ENCODE measurements at places on chromosomes 4 and X.
A peak's percentile ranks its signal among the peaks of the same experiment; 100 is the strongest.

DNA sequence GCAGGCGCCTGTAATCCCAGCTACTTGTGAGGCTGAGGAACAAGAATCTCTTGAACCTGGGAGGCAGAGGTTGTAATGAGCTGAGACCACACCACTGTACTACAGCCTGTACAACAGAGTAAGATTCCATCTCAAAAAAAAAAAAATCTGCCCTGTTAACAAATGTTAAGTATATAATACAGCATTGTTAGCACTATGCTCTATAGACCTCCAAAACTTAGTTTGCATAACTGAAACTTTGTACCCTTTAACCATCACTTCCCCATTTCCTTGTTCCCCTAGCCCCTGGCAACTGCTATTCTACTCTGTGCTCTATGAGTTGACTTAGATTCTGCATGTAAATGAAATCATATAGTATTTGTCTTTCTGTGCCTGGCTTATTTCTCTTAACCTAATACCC is 76.7 kb downstream of the TAB3 start:
- DNase-seq, result no peak

DNA sequence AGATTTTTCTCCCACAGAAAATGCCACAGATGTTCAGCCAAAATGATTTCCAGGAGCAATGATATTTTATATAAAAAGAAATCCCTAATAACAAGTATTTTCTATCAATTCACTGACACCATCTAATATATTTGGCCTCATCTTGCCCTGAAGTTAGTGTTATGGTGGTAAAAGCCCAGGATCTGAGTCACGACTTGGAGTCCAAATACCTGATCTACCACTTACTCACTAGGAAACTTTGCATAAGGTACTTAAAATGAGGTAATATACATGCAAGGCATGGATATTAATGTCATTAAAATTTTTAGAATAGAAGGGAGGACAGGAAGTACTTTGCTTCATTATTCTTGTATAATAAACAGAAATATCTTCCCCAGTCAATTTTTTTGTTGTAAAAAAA is 16.3 kb downstream of the PPP3CA start:
- no peak for DNase-seq

DNA sequence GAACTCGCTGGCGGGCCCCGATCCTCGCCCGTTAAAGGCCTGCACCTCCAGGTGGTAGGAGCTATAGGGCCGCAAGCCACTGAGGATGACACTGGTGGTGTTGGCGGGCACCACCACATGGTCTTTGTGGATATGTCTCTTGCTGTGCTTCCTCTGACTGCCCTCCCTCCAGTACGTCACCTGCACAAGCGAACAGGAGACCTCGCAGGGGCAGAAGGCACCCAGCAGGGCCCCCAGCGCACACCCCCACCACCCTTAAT is 20.7 kb downstream of the L1CAM start:
- no peak for DNase-seq

- no peak for DNase-seq
Observed at GRCh38 chr4:26081795-26082498, 167.9 kb downstream of the SMIM20 start.

DNA sequence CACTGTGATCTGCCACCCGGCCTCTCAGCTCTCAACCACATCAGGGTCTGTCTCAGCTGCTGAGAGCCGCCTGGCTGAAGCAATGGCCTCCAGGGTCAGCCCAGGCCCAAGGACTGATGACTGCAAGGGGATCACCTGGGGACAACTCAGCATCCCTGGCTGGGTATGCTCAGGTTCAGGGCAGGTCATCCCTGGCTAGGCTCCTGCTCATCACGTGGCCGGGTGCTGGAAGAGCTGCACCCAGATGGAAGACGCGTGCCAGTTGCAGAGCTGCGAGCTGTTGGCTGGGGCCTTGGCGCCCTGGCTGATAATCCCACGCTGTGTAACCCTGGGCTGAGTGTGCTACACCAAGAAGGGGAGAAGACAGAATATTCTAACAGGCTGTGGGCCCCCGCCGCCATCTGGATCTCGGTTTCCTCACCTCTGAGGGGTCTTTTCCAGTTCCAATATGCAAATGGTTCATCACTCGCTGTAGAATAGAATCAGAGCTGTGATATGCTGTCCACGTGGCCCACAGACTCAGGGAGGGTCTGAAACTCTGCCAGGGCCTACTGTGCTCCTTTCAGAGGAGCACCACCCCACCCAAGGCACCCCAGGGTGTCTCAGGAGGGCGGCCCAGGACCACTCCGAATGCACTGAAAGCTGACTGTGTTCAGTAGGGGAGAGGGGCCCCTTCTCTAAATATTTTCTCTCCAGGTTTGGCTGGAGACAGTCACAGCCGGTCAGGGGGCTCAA is 338.8 kb downstream of the BCOR start:
- no peak for DNase-seq

- DNase-seq, result no peak
Observed at GRCh38 chrX:19695884-19696283, 180.6 kb upstream of the MAP3K15 start.

- DNase-seq, result no peak
Observed at GRCh38 chr4:37674439-37674838, 11.7 kb downstream of the RELL1 start.

- no peak for DNase-seq
Observed at GRCh38 chr4:26701786-26702227, 117.9 kb downstream of the TBC1D19 start.

GRCh38 chr4:138204507-138204906 is 37.6 kb downstream of the SLC7A11 start:
- no peak for DNase-seq

GRCh38 chr4:14877246-14878225 is 124.7 kb upstream of the CPEB2 start:
- DNase-seq, result no peak

DNA sequence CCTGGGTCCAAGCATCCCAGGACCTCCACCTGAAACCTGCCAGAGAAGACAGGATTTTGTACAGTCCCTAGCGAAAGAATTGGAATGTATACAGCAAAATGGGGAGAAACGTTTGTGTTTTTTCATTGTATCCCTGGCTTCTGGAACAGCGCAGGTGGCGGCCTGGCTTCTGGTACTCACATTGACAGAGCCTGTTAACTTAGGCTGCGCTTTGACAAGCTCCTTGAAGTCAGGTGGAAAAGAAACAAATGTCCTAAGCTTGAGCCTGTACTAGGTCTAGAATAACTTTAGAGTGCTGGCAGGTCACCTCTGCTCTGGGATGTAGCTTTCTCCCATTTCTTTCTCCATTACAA is 343.7 kb upstream of the KLF3 start:
- DNase-seq, result no peak

GRCh38 chr4:128751354-128751753 is 58.1 kb upstream of the JADE1 start:
- DNase-seq, result no peak

DNA sequence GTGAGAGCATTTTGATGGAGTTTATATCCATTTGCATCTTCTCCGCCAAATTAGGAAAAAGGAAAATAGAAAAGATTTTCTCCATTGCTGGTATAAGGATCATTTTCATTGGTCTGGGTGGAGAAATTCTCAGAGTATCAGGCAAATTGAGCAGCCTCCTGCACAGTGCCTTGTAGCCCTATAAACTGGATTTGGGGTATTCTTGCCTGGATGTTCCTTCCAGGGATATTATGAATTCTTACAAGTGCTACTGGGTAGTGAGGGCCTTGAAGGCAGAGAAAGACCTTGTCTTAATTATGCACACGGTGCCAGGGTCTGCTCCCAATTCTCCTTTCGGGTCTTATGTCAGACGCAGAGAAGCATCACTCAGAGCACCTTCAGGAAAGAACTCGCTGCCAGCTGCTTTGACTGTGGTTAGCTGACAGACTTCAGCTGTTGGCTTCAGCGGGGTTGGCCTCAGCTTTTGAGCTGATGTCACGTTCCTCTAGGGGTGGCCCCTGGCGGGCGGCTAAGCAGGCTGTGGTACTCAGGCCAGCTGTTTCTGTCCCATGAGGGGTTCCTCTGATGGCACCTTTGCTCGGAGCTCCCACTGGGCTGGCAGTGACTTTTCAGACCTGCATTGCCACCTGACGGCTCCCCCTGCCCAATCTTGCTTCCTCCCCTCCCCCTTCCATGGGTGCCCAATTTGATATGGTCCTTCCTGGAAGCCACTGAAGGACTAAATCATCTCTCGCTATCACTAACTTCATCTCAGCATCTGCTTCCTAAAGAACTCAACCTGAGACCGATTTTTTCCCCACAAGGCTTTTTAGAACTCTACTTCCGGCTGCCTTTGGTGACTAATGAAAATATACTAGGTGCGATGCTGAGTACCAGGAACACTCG is 519.5 kb downstream of the BCOR start:
- peak; percentile 17 for DNase-seq

DNA sequence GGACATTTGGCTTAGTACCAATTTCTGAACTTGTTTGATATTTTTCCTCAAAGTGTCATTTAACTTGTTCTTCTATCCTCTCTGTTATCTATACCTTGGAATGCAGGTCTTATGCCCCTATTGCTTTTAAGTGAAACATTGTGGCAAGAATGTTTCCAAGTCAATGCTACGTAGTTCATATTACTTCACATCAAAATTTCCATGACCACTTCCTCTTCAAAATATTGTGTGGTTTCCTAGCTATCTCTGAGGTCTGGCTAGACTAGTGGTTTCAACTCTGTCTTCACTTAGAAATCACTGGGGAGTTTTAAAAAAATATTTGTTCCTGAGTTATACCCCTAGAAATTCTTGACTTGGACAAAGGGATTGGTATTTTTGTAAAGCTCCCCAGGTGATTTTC is 20.2 kb upstream of the RASGEF1B start:
- DNase-seq, result no peak

DNA sequence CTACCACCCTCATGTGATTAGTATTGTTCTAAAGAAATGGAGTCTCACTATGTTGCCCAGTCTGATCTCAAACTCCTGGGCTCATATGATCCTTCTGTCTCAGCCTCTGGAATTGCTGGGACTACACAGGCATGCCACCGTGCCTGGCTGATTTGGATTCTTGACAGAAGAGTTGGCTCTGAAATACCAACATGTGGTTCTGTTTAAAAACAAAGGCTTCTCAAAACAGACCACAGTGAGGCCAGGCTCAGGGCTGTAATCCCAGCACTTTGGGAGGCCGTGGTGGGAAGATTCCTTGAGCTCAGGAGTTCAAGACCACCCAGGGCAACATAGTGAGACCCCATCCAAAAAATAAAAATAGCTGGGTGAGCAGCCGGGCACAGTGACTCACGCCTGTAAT is 126.7 kb downstream of the DHRSX start:
- DNase-seq, result no peak

GRCh38 chr4:99817309-99817890 is 773 bp downstream of the DAPP1 start:
- DNase-seq, result no peak

GRCh38 chrX:154140206-154140605 is 3.8 kb upstream of the OPN1LW start:
- DNase-seq, result no peak

DNA sequence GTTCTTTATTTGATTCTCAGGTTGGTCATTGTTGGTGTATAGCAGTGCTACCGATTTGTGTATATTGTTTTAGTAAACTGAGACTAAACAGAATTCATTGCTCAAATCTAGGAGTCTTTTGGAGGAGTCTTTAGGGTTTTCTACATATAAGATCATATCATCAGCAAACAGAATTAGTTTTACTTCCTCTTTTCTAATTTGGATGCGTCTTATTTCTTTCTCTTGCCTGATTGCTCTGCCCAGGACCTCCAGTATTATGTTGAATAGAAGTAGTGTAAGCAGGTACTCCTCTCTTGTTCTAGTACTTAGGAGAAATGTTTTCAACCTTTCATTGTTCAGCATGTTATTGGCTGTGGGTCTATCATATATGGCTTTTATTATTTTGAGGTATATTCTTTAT is 92.6 kb downstream of the IQCM start:
- DNase-seq, result no peak

GRCh38 chrX:100995469-100995868 is 26.0 kb downstream of the ARL13A start:
- no peak for DNase-seq

DNA sequence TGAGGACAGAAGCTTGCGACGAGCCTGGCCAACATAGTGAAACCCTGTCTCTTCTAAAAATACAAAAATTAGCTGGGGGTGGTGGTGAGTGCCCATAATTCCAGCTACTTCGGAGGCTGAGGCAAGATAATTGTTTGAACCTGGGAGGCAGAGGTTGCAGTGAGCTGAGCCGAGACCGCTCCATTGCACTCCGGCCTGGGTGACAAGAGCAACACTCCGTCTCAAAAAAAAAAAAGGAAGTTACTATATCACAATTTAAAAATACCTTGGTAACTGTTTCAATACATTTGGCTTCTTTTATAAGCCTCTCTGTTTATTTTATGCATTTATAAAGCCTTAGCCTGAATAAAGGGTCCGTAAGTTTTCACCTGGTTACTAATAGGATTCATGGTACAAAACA is 46.6 kb upstream of the CHRNA9 start:
- DNase-seq, result no peak

- no peak for DNase-seq
Observed at GRCh38 chr4:105598787-105599186, 46.4 kb downstream of the ARHGEF38 start.

DNA sequence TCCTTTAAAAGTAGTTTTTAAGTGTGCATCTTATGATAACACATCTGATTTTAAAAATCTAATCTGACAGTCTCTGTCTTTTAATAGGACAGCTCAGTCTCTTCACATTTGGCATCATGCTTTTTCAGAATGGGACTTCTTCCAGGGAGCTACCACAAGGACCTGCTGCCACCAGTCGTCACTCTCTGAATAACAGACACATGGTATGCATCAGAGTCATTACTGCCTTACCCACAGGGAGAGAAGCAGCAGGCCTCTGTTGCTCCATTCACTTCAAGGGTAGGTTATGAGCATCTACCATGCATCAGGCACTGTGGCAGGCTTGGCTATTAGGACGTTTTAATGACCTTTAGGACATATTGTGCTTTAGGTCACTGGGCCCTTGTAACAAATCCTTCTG is 50.0 kb upstream of the AFAP1 start:
- no peak for DNase-seq

DNA sequence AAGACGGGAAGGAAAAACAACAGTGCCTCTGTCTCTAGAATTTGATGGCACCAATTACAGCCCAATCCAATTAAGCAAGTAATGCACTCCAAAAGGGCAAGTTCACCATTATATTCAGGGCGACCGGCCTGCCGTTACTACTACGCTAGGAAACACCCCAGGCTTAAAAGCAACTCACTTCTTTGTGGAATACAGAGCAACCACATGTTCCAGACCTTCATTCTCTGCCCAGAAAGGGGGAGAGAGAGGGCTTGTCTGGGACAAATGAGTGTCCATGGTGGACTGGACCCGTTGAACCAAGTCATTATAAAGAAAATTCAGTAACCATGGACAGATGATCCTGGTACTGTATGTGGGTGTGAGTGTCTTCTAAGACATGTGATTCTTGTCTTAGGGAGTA is 1.6 kb downstream of the KDR start:
- no peak for DNase-seq

GRCh38 chrX:489820-490219 is 103.1 kb upstream of the PPP2R3B start:
- no peak for DNase-seq
